ENCODE measurements at places on chromosomes 3 and 15.
A peak's percentile ranks its signal among the peaks of the same experiment; 100 is the strongest.

DNA sequence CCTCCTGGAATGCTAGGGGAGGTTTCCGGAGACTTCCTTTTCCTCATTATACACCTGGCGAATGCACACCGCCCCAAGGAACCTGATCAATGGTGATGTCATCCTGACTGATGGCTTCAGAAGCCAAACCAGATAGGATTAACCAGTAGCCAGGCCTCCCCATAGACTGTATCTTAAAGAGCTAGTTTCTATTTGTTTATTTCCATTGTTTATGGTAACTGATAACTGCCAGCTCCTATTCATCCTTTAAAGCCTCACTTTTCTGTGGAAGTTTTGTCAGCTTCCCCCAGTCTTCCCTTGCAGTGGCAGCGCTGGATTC, at the start of gene MKRN2OS:
MKRN2OS (minus strand) TSS at position 27 of the 319 bp plus-strand sequence. CDS start 35 bp downstream, outside the sequence.
- no peak for DNase-seq

GRCh38 chr3:30964612-30965011, 70.2 kb upstream of the GADL1 start:
- DNase-seq, result no peak

DNA sequence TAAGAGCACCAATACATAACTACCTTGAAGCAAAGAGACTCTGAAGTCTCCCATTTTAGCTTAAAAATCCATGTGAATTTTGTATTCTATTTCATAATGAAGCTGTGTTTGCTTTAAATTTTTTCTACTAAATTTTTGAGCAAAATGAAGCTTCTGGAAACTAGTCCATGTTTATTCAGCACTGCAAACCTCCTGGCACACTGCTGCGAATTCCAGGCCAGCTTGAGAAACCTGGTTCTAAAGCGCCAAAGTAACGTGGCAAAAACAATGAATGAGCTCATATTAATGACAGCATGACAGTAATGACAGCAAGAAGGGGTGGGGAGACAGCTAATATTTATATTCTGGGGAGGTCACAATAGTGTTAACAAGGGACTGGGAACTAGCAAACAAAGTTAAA, 25.7 kb downstream of the CEP152 start:
- no peak for DNase-seq

DNA sequence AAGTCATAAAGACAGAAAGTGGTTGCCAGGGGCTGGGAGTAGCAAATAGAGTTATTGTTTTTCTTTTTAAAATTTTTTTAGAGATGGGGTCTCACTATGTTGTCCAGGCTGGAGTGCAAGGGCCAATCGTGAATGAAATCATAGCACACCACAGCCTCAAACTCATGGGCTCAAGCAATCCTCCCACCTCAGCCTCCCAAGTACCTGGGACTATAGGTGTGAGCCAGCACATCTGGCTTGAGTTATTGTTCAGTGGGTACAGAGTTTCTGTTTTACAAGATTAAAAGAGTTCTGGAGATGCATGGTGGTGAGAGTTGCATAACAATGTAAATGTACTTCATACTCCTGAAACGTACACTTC, 23.6 kb downstream of the PFKFB4 start:
- DNase-seq, result no peak

- no peak for DNase-seq
Measured at GRCh38 chr3:170565495-170565894, 20.4 kb downstream of the SLC7A14 start.

- DNase-seq, result peak; percentile 24
Measured at GRCh38 chr15:68298882-68299381, 21.4 kb downstream of the FEM1B start.

- no peak for DNase-seq
Measured at GRCh38 chr3:41328926-41329325, 129.6 kb downstream of the CTNNB1 start.

DNA sequence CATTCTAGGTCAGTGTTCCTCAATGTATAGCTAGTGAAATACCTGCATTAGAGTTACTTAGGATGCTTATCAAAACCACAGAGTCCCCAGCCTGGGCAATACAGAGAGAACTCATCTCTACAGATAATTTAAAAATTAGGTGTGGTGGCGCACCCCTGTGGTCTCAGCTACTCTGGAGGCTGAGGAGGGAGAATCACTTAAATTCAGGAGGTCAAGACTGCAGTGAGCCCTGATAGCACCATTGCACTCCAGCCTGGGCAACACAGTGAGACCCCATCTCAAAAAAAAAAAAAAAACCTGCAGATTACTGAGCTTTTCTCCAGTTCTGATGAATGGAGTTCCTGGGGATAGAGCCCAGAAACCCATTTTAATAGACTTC, 10.1 kb upstream of the MINDY2 start:
- peak; percentile 14 for DNase-seq

- no peak for DNase-seq
Measured at GRCh38 chr3:86985181-86985826, 5.6 kb downstream of the VGLL3 start.

DNA sequence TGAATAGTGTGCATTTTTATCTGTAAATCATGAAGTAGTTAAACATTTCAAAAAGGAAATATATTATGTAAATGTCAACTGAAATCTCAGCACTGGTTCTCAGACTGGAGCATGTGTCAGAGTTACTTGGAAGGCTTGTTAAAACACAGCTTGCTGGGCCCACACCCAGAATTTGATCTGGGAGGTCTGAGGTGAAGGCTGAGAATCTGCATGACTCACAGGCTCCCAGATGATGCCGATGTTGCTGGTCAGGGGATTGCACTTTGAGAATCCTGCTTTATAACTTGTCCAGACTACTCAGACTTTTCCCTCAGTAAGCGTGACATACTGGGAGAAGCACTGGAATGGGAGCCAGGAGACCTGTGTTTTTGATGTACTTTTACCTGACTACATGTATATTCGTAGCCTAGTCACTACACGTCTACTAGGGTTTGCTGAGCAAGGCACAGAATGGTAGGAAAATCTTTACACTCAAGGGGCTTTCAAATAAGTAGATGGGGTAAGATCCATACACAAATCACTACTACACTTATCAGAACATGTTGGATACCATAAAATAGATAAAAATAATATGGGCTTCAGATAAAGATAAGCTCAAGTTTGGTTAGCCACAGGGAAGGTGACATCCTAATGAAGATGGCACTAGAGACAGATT, 77.1 kb upstream of the MEX3B start:
- DNase-seq, result no peak

- no peak for DNase-seq
Measured at GRCh38 chr3:54670201-54671000, 257.5 kb downstream of the LRTM1 start.

DNA sequence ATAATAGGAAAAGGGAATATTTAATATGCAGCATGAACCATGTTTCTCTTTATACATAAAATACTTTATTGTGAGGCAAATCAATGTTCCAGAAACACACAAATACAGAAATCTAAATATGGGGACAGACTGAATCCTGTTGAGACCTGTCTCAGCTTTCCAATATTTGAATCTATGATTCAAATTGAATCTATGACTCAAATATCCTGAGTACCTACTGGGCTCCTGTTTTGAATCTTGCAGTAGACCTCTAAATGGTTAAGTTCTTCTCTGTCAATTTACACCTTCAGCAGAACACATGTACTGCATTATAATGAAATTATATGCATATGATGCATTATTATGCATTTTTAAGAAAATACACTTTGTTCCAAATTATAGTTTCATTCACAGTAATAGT, 143.2 kb upstream of the PLXND1 start:
- DNase-seq, result no peak

- DNase-seq, result no peak
Measured at GRCh38 chr15:29889542-29890329, 67.5 kb upstream of the TJP1 start.

- no peak for DNase-seq
Measured at GRCh38 chr3:66703501-66703900, 202.7 kb upstream of the LRIG1 start.

GRCh38 chr3:40581166-40581565, 56.4 kb downstream of the ZNF621 start:
- DNase-seq, result no peak

- DNase-seq, result no peak
Measured at GRCh38 chr15:68261980-68262379, 15.6 kb upstream of the FEM1B start.

GRCh38 chr3:64584179-64584578, 103.6 kb downstream of the ADAMTS9 start:
- DNase-seq, result no peak

Measured in activated CD4-positive, alpha-beta T cell treated with anti-CD3 and anti-CD28 coated beads for 4 hours (primary cell).